Kidney epithelial cell (primary cell): ENCODE measurements at places on chromosomes 16 and 17. TPM values are rescaled to one million over a fixed set of nuclear protein-coding genes. Genes with fewer than 3 reads are reported as not detected.

GRCh38 chr16:1170076-1170418 is 17.1 kb downstream of the CACNA1H start:
- DNase-seq: no peak

PRSS27 gene
- total RNA-seq: 2.9 and 3.1 TPM in 2 replicates

KRT39 gene
- not detected in 2 replicates for total RNA-seq

DNA sequence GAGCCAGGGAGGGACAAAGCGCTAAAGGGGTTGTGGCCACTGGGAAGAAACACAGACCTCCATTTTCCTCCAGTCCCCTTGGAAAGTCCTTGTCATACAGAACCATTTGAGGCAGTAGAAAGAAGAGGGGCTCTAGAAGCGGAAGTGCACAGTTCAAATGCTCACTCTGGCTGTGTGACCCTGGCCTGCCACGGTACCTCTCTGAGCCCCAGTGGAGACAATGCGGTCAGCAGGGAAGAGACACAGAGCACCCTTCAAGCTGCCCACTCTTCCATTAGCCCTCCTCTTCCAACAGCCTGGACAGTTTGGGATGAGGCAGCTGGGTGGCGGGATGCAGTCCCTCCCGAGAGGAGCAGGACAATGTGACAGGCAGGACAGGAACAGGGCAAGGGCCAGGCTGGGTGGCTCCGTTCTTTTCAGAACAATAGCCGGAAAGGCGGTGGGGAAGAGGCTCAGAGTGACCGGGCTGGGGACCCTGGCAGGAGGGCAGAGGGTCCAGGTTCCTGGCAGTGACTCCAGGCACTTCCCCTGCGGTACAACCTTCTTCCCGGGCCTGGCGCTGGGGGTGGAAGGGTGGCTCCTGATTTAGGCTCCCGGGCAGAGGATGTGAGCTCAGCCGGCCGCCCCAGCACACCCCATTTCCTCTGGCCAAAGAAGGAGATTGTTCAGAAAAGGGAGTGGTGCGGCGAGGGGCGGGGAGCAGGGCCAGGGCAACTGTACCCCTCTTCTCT is 5.6 kb downstream of the CASKIN2 start:
- no peak for DNase-seq

- DNase-seq: peak; percentile 95
Observed at GRCh38 chr17:41910701-41911391, 7.9 kb downstream of the ACLY start.

TSC2 gene
- 67.9 and 104 TPM in 2 replicates for total RNA-seq

DNA sequence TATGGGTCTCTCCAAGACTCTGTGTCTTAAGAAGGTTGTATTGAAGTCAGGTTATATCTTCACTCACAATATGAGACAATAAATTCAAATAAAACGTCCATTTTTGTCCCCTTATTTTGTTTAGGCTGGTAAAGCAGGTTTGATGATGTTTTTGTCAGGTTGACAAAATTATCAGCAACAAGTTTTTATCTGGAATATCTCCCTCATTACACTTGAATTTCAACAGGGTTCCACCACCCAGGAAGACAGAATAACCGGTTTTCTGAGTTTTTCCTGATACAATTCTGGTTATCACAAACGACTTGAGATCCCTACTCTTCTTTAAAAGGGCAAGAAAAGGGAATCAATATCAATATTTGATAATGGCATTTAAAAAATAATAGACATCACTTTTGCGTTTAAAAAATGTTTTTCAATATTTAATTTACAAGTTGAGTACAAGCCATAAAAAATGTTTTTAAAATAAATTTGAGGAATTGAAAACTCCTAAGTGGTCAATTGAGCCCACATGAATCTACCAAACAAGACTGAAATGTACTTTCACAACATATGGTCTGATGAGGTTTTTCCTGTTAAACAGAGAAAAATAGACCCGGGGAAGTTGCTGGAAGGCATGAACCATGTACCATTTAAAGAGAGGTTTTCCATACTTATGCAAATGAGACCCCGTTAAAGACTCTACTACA is 1.4 kb upstream of the ATP6V0A1 start:
- no peak for DNase-seq

ITGAX gene
- 0.04 and 0.14 TPM in 2 replicates for total RNA-seq
